ENCODE measurements at places on chromosomes 11 and 22.

DNA sequence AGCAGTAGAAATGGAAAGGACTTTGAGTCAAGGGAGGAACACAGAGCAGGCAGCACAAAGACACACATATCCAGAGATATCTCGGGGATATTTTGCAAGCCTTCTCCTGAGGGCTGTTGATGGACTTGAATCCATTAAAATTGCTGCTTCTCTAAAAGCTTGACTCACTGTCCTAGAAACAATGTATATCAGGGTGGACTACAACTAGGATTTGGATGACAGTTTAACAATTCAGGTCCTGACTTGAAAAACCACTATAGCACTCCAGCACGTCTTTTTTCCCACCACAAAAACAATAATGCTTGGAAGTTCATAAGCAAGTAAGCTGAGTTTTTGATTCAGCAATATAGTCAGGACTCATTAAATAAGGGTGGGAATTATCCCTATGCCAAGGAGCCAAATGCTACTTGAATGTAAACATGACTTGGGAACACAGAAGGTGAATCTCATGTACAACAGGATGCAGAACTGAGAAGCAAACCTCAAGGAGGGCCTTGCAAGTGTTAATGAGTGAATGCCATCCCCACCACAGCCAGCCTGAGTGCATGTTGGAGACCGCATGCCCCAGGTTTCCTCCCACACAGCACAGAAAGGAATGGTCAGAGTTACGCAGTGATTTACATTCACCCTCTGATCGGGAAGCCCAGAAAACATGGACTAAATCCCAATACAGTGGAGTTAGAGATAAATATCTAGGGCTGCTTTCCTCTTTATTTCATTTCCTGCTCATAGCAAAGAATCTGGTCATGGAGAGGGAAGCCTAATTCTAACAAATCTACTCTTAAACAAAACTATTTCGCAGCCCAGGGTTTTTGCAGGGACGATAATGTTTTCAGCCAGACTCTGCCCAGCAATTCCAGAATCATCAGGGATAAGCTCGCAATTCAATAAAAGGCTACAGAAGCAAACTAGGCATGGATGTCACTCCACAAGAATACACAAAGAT, 98.4 kb upstream of the OR9G4 start:
- no peak for DNase-seq

DNA sequence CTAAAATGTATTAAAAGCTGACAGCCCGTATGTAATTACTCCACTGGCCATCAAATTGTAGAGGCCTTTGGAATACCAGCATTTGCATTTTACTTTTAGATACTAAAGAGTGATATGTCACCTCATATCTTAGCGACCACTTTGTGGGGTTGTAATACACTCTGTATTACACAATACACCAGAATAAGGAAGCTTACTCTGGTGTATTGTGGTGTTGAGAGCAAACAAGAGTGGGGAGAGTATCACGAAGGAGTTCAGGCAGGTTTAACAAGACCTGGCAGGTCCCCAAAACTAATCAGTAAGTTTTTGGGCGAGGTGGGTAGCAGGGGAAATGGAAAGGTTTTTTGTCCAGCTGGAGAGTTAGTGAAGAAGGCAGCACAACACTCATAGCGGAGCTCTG, 3.2 kb downstream of the NUP50 start:
- no peak for DNase-seq

- DNase-seq = no peak
These were observed 17.7 kb downstream of the NAV2 start for GRCh38 chr11:19730373-19730772.

DNA sequence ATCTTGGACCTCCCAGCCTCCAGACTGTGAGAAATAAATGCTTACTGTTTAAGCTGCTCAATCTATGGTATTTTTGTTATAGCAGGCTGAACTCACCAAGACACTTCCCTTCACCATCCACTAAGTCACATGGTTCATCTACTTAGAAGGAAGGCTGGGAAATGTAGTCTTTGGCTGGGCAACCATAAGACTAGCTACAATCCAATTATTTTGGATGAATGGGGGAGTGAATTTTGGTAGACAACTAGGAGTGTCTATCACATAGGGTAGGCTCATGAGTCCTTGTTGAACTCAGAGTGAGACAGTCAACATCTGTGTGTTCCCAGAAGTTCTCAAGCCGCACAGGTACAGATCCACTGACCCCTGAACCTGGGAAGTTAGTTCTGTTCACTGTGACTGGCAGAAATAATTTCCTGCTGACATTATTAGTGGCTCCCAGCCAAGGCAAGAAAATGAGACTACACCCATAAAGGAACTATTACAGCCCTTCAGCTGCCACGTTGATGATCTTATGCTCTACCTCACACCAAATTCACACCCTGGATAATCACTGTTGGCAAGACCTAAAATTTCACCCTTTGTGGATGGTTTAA, 3.1 kb upstream of the SLC35C1 start:
- no peak for DNase-seq

DNA sequence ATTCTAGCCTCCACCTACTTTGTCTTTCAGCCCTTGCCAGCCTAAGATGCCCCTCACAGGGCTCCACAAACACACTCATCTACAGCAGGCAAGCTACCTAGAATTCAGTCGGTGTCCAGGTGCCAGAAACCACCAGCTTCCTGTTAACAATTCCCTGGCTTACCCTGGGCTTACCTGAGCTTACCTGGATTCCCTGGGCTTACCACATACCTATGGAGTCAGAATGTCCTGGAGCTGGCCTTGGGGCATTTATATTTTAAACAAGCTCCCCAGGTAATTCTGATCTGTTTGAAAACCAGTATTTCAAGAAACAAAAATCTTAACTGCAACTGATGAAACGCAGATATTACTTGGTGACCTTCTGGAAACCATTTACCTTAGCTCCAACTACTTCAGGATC, 123.6 kb downstream of the SLC1A2 start:
- DNase-seq = no peak

GRCh38 chr11:132792341-132793140, 739.8 kb downstream of the OPCML start:
- DNase-seq = no peak

GRCh38 chr11:82757660-82758357, 24.1 kb upstream of the FAM181B start:
- no peak for DNase-seq

GRCh38 chr11:73590991-73591390, 6.9 kb downstream of the FAM168A start:
- no peak for DNase-seq

DNA sequence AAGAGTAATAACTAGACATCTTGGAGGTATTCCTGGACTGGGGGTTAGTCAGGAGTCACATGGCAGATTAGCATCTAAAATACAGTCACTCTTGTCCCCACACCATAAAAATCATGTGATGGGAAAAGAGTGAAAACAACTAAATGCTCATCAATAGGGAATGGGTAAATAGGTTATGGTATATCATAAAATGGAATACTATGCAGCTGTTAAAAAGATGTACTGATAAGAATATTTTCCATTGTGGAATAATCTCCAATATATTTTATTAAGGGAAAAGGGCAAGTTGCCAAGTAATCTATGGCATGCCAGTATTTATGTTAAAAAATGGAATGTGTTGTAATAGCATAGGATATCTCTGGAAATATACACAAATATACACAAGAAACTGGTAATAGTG, 6.6 kb upstream of the PIK3C2A start:
- no peak for DNase-seq

DNA sequence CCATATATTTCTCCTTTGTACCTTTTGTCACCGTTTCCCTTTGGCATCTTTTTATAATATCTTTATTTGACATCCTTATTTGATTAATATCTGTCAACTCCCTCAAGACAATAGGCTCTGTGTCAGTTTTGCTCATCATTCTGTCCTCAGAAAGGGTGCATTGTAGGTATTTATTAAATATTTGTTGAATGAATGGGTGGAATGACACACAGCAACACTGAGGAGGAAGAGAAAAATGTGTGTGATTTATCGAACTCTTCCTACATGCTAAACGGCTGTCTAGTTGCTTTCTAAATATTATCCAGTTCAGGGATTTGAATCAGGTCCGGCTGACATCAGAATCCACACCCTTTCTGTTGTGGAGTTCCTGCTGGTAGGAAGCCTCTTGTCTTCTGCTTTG, 98.2 kb downstream of the NAV2 start:
- no peak for DNase-seq

DNA sequence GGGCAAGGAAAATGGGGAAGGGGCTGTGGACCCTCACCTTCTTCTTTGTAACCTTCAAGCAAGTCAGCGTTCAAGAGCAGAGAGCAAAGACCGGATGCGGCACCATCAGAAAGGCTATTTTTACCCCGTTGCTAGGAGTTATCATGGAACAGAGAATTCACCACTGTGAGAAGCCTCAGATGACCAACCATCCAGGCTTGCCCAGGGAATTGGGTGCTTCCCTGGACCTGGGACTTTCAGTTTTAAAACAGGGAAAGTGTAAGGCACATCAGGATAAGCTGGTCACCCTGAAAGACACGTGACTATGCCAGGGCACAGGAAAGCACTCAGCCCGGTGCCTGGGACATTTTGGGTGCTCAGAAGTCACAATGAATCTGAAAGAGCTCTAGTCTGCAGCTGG, 10.4 kb downstream of the GALNT18 start:
- DNase-seq = no peak

- DNase-seq = no peak
These were observed 16.4 kb upstream of the PAMR1 start for GRCh38 chr11:35541621-35542375.

- no peak for DNase-seq
These were observed 24.6 kb upstream of the CWF19L2 start for GRCh38 chr11:107482234-107482633.

- DNase-seq = no peak
These were observed 4.3 kb downstream of the SSTR3 start for GRCh38 chr22:37207981-37208380.

GRCh38 chr11:85530634-85531033, 96.5 kb downstream of the DLG2 start:
- peak; percentile 7 for DNase-seq

- DNase-seq = no peak
These were observed 38.6 kb upstream of the BMAL1 start for GRCh38 chr11:13238879-13239514.

Data from spinal cord (tissue), 10 donors.